ENCODE measurements at places on chromosomes 16 and 17.

GRCh38 chr16:787321-787966 lies 737 bp downstream of the RPUSD1 start:
- no peak for DNase-seq

- no peak for DNase-seq
Measured at GRCh38 chr17:40694584-40694983, 9.0 kb downstream of the KRT24 start.

GRCh38 chr17:63171428-63172393 lies 205.7 kb downstream of the TANC2 start:
- no peak for DNase-seq

DNA sequence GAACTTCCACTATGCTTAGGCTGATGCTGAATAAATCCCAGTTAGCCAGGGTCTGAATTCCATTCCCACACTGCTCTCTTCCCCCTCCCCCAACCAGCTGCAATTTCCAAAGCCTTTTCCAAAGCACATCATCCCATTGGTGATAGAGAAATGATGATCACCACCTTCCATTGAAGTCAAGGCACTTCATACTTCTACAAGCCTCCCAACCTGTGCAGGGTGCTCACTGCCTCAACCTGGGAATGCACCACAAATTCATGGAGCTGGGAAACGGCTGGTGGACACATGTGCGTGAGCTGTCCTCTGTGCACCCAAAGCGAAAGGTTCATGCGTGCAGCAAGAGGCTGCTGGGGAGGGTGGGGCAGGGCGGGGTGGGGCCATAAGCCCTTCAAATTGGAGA lies 302.7 kb upstream of the IRX3 start:
- no peak for DNase-seq

DNA sequence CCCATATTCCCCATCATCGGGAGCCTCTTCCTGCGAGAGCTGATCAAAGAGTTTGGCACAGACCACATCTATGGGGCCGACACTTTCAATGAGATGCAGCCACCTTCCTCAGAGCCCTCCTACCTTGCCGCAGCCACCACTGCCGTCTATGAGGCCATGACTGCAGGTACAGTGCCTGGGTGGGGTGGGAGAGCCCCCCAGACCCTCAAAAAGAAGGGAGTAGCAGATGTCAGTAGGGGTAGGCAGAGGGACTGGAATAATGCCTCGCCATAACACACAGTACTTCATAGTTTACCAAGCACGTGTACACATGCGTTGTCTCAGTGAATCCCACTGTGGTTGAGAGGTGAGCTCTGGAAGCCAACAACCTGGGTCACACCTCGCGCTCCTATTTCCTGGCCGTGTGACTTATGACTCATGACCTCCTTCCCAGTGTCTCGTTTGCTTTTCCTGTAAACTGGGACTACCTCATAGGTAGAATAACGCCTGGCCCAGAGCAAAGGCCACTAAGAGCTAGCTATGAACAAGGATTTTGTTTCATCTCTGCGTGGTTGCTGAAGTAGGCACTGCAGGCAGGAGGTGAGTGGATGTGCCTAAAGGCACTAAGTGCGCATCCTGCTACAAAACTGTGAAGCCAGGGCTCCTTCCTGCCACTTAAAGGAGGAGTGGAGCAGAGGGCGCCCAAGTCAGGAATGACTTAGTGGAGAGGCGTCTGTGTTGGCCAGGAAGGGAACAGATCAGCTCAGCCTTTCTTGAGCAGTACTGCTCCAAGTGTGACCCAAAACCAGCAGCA lies 5.2 kb downstream of the NAGLU start:
- no peak for DNase-seq

DNA sequence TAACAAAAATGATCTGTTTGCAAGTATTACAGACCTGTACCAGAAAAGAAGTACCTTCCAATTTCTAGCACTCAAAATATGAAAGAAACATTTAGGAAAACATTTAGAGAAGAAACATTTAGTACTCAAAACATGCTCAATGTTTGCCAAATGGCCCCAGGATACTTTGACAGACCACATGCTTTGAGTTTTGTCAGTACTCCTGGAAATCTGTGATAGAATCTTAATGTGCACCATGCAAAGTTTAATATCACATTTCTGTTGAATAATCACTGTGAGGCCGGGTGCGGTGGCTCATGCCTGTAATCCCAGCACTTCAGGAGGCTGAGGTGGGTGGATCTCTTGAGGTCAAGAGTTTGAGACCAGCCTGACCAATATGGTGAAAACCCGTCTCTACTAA lies 8.5 kb upstream of the ZC3H7A start:
- DNase-seq: no peak

DNA sequence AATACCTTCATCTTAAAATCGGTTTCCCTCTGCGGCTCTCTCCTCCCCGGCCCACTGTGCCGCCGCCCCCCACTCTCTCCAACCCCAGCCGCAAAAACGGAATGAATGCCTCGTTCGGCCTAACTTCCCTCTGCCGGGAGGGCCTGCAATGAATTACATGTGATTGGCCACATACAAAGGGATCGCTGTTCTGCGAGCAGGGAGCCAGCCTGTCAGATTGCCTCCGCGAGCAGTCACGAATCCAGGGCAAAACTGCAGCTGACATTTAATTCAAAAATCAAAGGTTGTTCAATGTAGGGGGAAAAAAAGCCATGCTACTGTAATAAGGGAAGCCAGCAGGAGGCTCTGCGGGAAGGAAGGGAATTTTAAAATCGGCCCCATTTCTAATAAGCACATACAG lies 84.9 kb downstream of the TBC1D16 start:
- no peak for DNase-seq

- DNase-seq: no peak
Measured at GRCh38 chr17:57667461-57667923, 77.6 kb downstream of the CCDC182 start.

GRCh38 chr17:17792551-17793377 lies 44.0 kb downstream of the SREBF1 start:
- DNase-seq: no peak

- no peak for DNase-seq
Measured at GRCh38 chr17:80264205-80265075, 3.8 kb downstream of the RNF213 start.

- no peak for DNase-seq
Measured at GRCh38 chr16:76598498-76598897, 321.3 kb downstream of the CNTNAP4 start.

DNA sequence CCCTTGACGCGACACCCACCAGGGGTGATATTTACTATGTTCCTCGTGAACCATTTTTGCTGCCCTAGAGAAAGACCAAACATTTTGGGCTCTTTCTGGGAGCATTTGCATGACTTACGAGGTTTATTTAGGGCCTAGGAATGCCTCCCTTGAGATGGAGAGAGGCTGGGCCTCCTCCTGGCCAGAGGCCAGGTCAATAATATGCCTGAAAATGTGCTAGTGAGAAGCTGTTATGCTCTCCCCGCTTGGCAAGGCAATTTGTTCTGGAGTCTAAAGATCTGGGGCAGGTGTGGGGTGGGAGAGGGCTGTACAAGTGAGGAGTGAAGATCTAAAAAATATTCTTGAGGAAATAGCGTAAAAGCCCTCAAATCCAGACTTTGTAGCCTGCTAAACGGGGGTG lies 587.3 kb upstream of the CDH5 start:
- DNase-seq: no peak

DNA sequence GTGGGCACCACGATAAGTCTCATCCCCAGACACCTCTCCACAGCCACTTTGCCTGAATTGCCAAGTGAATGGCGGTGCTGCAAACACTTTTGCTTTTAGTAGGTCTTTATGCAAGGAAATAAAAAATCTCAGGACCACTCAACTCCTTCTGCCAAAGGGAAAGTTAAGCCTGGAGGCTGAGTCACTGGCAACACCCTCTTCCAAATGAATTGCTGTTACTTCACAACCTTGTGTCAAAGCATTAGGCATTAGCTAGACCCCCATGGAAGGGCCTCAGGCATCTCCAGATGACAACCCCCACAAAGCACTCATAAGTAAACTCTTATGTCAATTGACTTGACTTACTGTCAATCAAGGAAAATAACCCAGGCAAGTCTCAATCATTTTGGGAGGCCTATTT lies 43.0 kb downstream of the RNF112 start:
- no peak for DNase-seq

GRCh38 chr16:27461483-27462171 lies 59.7 kb downstream of the IL21R start:
- no peak for DNase-seq

DNA sequence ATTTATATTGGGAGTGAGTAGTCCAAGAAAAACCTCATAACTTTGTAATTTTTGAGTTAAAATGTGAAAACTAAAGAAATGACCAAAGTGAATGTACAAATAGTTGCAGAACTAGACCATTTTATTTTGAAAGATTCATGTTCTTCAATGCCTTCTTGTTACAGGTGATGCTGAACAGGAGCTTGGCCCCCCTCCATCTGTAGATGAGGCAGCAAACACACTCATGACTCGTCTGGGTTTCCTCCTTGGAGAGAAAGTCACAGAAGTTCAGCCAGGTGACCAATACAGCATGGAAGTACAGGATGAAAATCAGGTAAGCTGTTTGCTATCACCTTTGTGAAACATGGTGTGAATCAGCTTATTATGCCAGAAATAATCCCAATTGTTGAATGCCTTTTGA lies 227.8 kb downstream of the TANC2 start:
- no peak for DNase-seq

- no peak for DNase-seq
Measured at GRCh38 chr16:17241264-17241835, 229.4 kb downstream of the XYLT1 start.

GRCh38 chr16:56916571-56917403 lies 15.2 kb upstream of the HERPUD1 start:
- no peak for DNase-seq

- DNase-seq: no peak
Measured at GRCh38 chr16:17658881-17659280, 188.1 kb upstream of the XYLT1 start.

GRCh38 chr17:70298929-70299531 lies 129.7 kb downstream of the KCNJ2 start:
- DNase-seq: no peak

GRCh38 chr17:75507733-75508719 lies 7.3 kb downstream of the CASKIN2 start:
- DNase-seq: no peak

- no peak for DNase-seq
Measured at GRCh38 chr17:17269926-17270773, 10.9 kb downstream of the COPS3 start.

DNA sequence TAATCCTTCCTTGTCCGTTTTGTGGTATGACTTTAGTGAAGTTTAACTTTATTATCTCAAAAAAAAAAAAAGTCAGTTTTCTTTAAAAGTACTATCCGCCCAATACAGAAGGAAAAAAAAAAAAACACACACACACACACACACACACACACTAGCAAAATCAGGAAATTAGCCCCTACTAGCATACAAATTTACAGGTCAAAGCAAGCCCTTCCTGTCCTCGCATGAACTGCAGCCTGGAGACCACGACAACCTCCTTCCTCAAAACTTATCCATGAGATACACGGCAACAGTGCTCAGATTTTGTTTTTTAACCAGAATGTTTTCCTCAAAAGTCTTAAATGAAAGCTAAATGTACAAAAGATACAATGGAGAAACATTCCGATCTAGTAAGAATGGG lies 16.2 kb downstream of the NCOR1 start:
- DNase-seq: no peak

- DNase-seq: no peak
Measured at GRCh38 chr16:3152991-3153368, 18.2 kb downstream of the ZNF213 start.

DNA sequence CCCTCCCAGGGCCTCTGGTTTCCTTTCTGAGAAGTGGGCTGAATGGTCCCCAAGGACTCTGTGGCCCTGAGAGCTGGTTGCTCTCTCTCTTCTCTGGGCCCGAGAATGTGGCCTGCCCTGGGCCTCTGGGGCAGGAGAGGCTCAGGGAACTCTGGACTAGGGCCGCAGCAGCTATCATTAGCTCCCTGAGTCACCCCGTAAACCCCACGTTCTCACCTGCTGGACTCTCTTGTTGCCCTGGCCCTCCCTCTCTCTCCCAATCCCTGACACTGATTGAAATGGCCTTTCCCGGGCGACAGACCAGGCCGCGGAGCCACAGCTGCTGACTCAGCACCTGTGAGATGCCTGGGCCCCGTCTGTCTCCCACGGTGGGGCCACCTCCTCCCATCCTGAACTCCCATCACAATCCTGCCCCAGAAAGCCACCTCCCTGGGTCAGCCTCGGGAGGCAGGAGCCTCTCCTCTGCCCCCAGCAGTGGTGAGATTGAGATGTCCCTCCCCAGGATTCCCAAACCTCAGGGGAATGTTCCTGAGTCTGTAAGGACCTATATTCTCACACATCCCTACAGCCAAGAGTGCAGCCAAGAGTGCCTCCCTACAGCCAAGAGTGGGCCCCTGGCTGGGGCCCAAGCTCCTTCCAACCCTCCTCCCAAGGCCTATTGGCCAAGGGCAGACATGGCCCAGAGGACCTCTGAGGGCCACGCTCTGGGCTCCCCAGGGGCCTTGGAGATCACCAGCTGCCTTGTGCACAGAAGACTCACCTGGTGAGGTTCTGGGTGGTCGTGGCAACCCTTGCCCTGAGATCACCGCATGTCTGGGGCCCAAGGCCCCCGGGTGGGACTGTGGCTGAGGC lies 470 bp downstream of the TRPV3 start:
- no peak for DNase-seq

- no peak for DNase-seq
Measured at GRCh38 chr17:72603420-72604242, 482.8 kb downstream of the SOX9 start.

GRCh38 chr16:83212301-83212841 lies 585.6 kb downstream of the CDH13 start:
- no peak for DNase-seq

- no peak for DNase-seq
Measured at GRCh38 chr16:78538919-78539318, 439.5 kb downstream of the WWOX start.

DNA sequence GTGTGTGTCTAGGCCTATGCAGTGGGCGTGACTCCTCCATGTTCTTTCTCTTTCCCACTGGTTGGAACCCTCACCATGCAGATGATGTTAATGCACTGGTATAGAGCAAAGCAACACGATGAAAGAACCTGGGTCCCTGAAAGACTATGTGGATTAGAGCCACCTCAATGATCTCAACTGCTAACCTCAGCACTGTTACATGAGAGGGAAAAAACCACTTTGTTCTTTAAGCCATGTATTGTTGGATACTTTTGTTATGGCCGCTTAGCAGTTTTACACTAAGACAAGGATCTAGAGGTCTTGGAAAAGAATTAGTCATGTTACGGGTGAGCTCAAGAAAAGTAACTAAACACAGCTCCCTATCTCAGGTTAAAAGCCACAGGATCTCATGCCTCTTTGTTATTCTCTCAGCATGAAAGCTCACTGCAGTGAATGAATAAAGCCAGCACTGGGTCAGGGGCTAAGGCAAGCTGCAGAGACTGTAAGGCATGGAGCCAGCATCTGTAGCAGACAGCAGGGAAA lies 56.6 kb upstream of the RBBP6 start:
- DNase-seq: no peak

- no peak for DNase-seq
Measured at GRCh38 chr16:58485184-58485887, 14.6 kb upstream of the NDRG4 start.

- no peak for DNase-seq
Measured at GRCh38 chr16:9090101-9090959, 1.1 kb upstream of the HAPSTR1 start.

- no peak for DNase-seq
Measured at GRCh38 chr17:72810991-72811508, 281.4 kb downstream of the SLC39A11 start.

Measured in stimulated activated CD8-positive, alpha-beta memory T cell treated with anti-CD3 and anti-CD28 coated beads, Interleukin-7, amount 100 ng/mL, for 1 hour (primary cell).